Activated CD4-positive, alpha-beta memory T cell treated with anti-CD3 and anti-CD28 coated beads, Interleukin-2, amount 10 ng/mL, durations not matched to agents 7 days and 5 days (primary cell): ENCODE measurements at places on chromosomes 12 and 14.

DNA sequence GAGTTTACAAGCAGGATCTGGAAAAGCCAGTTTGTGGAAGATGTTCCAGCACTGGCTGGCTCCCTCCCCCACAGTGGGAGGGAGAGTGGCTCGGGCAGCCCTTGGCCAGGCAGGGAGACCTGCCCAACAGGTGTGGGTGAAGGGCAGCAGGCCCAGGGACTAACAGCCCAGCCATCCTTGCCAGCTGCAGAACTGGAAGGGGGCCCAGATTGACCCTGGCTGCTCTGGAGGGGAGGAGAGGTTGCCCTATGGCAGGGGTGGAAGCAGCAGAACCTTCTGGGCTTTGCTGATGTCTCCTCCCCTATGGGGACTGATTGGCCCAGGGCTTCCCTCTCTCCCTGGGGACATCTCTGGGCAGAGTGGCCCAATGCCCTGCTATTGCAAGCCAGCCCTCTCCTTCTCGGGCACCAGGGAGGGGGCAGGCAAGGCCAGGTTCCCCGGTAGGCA is 20.5 kb downstream of the IRF2BPL start:
- no peak for DNase-seq

GRCh38 chr12:121561009-121561395 is 19.8 kb downstream of the KDM2B start:
- no peak for DNase-seq

GRCh38 chr12:105357162-105357691 is 26.7 kb downstream of the C12orf75 start:
- no peak for DNase-seq

DNA sequence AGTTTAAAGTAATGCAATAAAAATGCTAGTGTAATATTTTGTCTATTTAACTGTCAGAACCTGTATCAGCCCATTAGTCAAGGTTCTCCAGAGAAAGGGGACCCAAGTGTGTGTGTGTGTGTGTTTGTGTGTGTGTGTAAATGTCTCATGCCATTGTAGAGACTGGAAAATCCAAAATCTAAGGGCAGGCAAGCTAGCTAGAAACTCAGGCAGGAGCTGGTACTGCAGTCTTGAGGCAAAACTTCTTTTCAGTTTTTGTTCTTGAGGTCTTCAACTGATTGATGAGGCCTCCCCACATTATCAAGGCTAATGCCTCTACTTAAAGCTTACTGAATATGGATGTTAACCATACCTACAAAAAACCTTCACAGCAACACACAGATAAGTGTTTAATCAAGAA is 126.7 kb downstream of the PRKD1 start:
- no peak for DNase-seq

DNA sequence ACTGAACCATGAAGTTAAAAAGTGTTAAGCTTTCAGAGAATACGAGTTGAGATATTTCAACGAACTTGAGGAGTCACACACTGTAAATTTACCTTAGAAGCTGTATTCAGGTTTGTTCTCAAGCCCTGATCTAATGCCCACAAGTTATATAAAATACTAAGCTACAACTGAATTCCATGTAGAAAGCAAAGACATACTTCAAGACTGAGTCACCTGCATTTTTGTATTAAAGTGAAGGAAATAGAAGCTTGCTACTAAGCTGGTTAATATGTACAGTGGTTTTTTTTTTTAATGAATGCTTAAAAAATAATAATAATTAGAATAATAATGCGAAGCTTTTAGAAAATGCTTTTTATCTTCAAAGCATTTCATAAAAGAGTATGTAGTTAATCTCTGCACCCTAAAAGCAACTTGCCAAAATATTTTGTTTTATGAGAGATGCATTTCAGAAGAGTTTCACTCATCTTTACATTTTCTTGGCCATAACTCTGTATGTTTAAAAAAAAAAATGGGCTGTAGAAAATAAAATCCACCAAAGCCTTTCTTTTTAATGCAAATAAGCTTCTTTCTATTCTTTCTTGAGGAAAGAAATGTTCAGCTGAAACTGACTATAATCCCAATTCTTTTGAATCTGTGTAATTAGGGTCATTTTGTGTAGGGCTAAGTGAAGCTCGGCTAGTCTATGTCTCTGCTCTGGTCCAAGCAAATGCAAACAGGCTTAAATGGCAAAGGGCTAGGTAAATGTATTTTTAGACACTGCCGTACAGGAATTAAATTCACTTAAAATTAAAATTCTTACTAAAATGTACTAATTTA is 1047.5 kb upstream of the FLRT2 start:
- DNase-seq = no peak

- DNase-seq = peak; percentile 24
Measured at GRCh38 chr12:67590149-67590790, 58.3 kb upstream of the DYRK2 start.
